ENCODE measurements at places on chromosomes 1 and 21.

DNA sequence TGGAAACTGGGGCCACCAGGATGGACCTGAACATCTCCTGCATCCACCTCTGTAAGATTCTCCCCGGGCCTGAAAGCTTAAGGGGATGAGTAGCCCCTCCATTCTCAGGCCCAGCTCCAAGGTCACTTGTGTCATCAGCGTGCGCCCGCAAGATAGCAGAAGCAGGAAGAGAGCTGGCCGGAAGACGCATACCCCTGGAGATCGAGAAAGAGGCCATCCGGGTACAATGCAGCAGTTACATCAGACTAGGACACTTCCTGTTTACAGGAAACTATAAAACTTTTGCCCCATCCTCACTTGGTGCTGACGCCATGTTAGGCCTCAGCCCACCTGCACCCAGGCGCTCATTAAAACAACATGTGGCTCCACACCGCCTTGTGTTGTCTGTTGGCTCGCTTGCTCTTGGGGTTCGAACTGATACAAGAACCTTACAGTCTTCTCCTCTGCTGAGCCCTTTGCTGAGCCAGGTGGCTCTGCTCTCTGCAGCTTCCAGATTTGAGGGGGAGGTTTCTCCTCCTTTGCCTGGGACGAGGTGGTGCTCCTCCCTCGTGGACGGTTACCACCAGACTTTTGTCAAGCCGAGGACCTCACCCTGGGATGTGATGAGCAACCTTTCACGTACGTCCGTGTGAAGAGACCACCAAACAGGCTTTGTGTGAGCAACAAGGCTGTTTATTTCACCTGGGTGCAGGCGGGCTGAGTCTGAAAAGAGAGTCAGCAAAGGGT is 277.5 kb upstream of the C1orf174 start:
- no peak for DNase-seq

DNA sequence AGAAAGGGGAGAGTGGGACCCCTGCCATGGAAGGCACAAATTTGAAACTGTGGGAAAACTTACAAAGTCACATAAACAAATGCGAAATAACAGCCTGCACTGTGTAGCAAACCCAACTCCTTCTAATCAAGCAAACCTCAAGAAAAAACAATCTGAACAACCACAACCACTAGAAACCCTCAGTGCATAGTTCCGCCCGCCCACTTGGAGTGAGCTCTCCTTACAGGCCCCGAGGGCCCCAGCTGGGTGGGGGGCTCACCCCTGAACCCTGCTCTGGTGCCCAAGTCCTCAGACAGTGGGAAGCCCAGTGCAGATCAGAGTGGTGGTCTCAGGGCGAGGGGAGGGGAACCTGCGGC is 931 bp upstream of the MXRA8 start:
- DNase-seq = no peak

DNA sequence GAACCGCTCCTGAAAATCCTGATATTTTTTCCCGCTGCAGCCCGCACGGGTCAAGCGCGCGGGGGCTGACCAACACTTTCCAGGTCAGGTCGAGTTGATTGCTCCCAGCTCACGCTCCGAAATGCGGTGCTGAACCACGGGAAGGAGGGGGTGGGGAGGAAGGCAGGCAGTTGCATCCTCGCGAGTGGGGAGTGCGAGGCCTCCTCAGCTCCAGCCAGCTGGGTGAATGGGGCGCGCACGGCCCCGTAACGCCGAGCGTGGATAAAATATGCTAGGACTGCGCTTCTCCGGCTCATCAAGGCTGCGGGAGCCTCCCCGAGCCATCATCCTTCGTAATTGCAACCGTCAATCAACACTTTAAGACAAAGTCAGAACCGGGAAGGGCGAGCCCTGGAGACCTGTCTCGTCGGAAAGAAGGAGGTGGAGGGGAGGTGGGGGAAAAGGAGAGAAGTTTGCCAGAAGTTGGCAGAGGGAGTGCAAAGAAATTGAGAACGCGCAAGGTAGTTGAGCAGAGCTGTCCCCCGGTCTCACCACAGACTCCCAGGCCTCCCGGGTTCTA is 8.0 kb downstream of the NR5A2 start:
- DNase-seq = no peak

DNA sequence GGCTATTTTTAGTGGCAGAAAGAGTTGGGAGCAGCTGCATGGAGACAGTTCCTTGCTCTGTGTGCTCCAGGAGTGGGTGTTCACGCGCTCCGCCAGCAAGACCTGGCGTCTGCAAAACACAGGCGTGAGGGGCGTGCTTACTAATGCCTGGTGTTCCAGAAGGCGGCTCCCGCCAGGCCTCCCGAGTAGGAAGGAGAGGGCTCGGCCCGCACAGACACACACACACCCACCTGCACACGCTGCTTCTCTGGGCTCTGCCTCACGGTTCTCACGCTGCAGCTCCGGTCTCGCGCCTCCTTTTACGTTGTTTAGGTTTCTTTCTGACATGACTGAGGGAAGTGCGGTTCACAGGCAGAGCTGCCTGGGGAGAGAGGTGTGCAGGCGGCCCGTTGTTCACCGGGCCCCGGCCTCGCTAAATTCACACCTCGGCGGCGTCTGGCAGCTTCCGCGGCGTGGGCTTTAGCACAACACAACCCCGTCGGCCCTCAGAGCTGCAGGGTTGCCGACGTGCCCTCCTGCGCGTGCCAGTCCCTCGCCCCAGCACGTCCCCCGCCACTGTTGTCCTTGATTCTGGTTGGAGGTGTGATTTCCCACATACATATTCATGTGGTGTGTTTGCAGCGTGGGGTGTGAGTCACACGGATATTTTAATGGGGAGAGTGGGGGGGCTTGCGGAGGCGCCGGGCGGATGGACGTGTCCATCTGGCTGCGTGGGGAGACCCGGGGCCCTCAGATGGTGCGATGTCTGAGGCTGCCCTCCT is 77.0 kb downstream of the SKI start:
- DNase-seq = no peak

- DNase-seq = no peak
Measured at GRCh38 chr1:53835491-53835890, 2.6 kb downstream of the NDC1 start.

DNA sequence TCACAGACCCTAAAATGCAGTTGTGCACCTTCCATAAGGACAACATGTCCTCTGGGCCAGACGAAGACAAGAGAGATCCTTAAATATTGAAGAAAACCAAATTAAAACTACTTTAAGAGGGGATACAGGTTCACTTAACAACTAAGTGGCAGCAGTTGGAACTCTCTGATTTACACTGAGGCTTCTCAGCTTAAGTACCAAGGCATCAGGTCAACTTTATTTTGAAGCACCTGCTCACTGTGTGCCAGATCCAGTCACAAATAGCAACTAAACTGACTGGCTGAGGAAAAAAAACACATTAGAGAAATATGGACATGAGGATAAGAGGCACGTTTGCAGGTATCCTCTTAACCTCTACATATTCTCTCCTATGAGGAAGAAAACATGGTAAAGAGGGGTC is 33.2 kb downstream of the SLC35D1 start:
- DNase-seq = no peak

GRCh38 chr1:223771469-223771813 is 59.1 kb downstream of the CAPN2 start:
- no peak for DNase-seq

- DNase-seq = no peak
Measured at GRCh38 chr1:172637522-172637921, 21.4 kb upstream of the FASLG start.

DNA sequence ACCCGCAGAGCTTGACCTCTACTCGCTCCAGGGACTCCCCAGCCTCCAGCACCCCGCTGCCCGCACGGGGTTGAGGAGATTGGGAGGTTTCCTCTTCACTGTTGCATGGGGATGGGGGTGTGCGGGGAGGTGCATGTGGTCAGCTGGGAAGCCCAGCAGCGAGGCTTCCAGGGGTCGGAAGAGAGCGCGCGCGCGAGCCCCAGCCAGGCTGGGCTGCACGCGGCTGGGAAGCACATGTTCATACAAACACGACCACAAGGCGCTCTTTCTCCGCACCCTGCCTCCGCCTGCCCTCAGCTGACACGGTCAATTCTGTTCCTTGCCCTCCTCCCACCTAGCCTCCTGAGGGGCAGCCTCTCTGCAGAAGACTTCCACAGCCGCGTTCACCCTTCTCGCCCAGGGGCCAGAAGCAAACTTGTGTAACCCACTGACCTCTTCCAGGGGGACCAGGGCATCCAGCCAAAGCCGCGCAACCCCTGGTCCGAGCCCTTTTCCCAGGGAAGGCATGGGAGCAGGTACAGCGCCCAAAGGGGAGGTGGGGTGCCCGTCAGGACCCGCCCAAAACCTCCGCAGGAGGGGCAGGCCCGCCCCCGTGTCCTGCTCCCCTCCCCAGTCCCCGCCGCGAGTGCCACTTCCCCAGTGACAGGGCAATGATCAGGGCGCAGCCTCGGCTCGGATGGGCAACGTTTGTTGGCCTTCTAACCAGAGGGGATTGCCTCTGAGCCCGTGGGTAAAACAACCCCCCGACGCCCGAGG is 1.3 kb downstream of the COL24A1 start:
- no peak for DNase-seq

DNA sequence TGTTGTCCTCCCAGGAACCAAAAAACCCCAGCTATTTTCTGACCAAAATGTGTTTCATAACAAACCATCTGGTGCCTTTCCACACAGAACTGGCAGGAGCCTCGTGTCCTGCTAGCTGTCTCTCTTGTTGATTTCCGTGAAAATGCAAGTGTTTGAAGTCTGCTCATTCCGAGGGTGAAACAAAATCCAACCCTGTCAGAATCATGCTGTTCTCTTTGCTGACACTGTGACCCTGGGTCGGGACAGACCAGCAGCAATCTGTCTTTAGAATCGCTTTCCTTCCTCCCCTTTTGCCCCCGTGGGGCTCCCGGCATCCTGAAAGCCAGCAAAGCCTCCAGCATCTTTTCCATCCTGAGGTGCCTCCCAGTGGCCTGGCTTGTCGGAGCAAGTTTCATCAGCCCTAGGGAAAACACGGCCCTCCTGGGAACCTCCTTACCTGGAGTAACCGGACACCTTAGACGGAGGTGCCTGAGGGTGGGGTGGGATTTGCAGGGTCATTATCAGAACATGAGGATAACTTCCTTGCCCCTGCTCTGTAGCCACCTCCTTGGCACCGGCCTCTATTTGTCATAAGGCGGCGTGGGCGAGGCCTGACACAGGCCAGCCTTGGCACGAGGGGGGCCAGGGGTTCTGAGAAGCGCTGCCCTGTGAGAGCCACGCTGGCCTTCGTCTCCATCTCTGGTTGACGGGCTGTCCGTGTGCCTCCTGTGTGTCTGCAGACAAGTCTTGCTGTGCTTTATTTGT is 24.9 kb downstream of the LDLRAP1 start:
- peak; percentile 56 for DNase-seq

GRCh38 chr1:3033040-3033789 is 11.9 kb downstream of the ACTRT2 start:
- DNase-seq = no peak

GRCh38 chr1:116374353-116375147 is 1.5 kb downstream of the ATP1A1 start:
- DNase-seq = no peak

GRCh38 chr1:200739702-200740570 is 1.2 kb downstream of the CAMSAP2 start:
- DNase-seq = no peak

DNA sequence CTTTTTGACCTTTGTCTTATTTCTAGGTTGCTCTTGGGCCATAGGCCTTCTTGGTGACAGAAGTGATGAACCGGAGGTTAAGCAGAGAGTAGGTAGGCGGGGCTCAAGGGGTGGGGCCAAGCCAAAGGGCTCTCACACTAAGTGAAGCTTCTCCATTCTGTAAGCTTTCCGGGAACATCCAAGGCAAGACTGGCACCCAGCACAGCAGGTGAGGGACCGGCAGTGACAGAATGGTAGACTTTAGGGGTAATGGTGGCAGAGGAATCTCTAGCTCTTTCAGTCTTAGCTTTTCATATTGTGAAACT is at the start of gene TNFAIP8L2:
Gene TNFAIP8L2, plus strand, starts transcription at position 135 of the 305 bp plus-strand sequence. CDS start 2,049 bp downstream, outside the sequence.
- DNase-seq = no peak

- DNase-seq = no peak
Measured at GRCh38 chr1:87805666-87806378, 477.1 kb downstream of the LMO4 start.

GRCh38 chr1:41682845-41683625 is 198.6 kb upstream of the EDN2 start:
- DNase-seq = no peak

GRCh38 chr1:18012686-18013085 is 94.9 kb upstream of the IGSF21 start:
- DNase-seq = no peak

- DNase-seq = no peak
Measured at GRCh38 chr1:119470377-119470776, 36.6 kb upstream of the HSD3B1 start.

DNA sequence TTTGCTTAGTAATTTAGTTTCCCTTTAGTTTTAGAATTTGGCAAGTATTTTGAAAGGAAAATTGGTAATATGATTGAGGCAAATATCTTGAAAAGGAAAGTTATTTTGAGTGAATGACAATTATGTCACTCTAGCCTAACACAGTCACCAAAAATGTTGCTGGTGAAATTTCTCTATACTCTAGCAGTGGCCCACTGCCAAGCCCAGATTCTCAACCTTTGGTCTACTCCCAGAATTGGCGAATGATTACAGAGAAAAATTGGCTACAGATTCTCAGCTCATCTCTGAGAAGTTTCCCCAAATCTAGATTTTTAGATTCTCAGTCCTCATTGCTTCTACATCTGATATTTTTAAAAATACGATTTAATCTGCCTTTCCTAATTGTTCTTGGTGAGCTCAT is 84.9 kb downstream of the PIGK start:
- DNase-seq = no peak

DNA sequence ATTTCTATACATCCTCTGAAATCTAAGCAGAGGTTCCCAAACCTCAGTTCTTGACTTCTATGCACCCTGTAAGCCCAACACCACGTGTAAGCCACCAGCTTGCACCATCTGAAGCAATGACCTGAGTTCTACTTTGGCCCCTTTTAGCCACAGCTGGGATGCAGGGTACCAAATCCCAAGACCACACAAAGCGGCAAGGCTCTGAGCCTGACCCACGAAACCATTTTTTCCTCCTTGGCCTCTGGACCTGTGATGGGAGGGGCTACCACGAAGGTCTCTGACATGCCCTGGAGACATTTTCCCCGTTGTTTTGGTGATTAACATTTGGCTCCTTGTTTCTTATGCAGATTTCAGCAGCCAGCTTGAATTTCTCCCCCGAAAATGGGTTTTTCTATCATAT is 38.8 kb downstream of the STXBP3 start:
- no peak for DNase-seq

DNA sequence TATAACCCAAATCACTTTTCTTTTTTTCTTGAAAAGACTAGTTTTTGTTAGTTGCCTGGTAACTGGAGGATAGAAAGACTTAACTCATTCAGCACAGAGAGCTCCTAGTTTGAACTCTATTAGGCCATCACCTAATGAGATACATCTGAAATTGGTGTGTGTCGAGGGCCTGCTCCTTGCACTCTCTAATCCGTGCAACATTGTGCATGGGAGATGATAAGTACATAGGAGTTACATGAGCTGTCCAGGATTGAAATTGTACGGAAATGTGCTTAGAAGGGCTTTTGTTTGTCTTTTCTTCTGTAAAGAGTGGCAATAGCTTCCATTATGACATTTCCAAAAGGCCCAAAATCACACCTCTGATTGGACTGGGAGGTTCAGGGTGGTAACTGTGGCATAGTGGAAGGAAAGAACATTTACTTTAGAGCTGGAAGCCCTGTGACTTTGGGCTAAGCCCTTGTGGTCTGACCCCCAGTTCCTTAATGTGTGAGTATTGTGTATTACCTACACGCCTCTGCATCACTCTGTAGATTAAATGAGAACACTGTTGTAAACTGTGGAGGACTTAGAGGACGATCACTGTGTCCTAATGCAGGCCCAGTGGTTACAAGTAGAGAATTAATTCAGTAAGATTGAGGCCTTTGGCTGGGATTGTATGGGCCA is 71.2 kb downstream of the FGGY start:
- DNase-seq = no peak

All from frontal cortex (tissue), 4 donors.